ENCODE measurements at places on chromosomes 2 and 18.

- DNase-seq, result no peak
- no peaks in the 10 kb centered on the region for H3K4me1 ChIP-seq
- no peaks in the 10 kb centered on the region for H3K27me3 ChIP-seq
These were observed 98.4 kb downstream of the SCG2 start for GRCh38 chr2:223503746-223504145.

DNA sequence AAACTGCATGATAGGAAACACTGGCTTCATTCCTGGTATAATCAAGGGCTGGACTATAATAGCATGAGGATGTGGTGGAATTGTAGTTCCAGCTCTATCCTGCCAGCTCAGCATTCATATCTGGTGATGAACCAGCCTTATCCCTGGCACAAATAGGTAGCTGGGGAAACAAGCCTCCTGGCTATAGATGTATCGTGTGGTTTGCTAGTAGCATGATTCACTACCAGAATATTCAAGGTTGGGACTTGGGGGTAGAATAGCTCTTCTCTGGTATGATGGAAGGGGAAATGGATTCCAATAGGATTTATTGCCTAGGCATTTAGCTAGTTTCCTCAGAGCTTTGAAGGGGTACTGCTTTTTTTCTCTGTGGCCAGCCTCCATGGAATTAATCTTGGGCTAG, 532.8 kb downstream of the FBXO15 start:
- peaks cover 20% of the 10 kb centered on the region for H3K4me1 ChIP-seq
- no peaks in the 10 kb centered on the region for H3K36me3 ChIP-seq

- H3K36me3 ChIP-seq, result no peaks in the 10 kb centered on the region
- no peak overlapping the region for H3K27ac ChIP-seq
- no peaks in the 10 kb centered on the region for H3K27me3 ChIP-seq
These were observed 75.1 kb upstream of the PARD3B start for GRCh38 chr2:204470178-204470620.

GRCh38 chr2:141399270-141399669, 731.5 kb downstream of the LRP1B start:
- no peak for DNase-seq
- H3K4me3 ChIP-seq, result no peak overlapping the region
- H3K36me3 ChIP-seq, result no peaks in the 10 kb centered on the region
- H3K27me3 ChIP-seq, result no peaks in the 10 kb centered on the region

- no peaks in the 10 kb centered on the region for H3K4me1 ChIP-seq
- no peak overlapping the region for H3K27ac ChIP-seq
- no peak for DNase-seq
These were observed 215.9 kb downstream of the RNF152 start for GRCh38 chr18:61676773-61677434.

DNA sequence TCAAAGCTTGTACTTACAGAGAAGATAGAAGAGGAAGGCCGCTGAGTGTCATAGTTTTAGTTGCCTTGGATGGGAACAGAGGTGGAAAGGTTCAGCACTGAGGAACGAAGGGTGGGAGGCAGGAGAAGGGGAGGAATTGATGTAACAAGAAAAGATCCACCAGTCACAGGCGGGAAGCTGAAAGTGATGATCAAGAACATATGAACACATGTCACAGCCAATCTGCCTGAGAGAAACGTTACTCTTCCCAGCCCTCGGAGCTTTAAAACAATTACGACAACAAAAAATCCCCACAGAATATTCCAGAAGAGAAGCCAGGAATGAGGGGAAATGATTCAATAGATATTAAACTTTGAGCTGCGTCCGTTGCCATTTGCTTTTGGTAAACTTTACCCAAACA, 87.1 kb downstream of the TSHZ1 start:
- H3K4me3 ChIP-seq, result no peak overlapping the region
- H3K4me1 ChIP-seq, result no peaks in the 10 kb centered on the region
- H3K27me3 ChIP-seq, result peaks cover 9% of the 10 kb centered on the region
- no peak for DNase-seq

DNA sequence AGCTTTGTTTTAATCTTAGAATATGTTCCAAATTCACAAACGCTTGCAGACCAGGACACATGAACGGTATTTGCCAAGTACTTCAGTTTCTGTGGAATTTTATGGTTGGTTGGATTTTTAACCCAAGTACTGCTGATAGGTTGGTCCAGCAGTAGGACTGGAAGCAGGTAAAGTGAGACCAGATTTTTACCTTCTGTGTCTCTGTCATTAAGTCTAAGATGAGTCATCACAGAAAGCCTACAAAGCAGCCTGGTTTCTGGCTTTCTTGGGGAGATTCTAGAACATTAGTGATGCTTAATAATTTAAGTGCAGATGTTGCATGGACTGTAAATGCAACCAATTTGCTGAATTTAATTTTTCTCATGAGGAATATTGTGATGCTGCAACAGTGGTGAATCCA, 100.5 kb downstream of the SCG2 start:
- H3K36me3 ChIP-seq, result no peaks in the 10 kb centered on the region
- DNase-seq, result no peak
- H3K4me3 ChIP-seq, result no peak overlapping the region
- H3K4me1 ChIP-seq, result no peaks in the 10 kb centered on the region

DNA sequence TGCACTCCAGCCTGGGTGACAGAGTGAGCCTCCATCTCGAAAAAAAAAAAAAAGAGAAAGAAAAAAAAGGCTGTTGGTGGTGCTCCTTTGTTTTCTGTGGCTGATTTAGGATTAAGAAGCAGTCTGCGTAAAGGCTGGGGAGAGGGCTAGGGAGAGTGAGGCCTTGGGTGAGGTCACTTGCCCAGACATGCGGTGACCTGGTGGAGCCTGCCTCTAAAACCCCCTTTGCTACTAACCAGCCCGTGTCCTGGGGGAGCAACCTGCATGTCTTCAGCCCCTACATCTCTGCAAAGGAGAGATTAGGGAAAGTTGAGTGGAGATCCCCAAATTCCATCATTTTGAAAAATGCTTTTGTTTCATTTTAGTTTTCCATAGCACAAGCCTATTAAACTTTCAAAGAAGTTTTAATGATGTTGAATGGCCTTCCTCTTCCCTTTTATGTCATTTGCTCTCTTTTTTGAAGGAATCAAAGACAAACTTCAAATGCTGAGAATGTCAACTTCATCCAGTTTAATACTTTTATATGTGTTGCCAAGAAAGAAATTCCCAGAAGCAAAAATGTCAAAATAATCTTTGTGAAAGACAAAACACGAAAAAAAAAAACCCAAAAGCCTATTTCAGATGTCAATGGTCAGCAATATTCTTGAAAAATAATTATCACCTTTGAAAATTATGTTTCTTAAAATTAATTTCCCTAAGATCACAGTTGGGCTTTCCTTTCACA, 38.9 kb upstream of the RALBP1 start:
- H3K27me3 ChIP-seq, result no peaks in the 10 kb centered on the region
- H3K4me3 ChIP-seq, result no peak overlapping the region
- no peaks in the 10 kb centered on the region for H3K36me3 ChIP-seq
- no peak for DNase-seq
- no peak overlapping the region for H3K27ac ChIP-seq
- H3K4me1 ChIP-seq, result no peaks in the 10 kb centered on the region

DNA sequence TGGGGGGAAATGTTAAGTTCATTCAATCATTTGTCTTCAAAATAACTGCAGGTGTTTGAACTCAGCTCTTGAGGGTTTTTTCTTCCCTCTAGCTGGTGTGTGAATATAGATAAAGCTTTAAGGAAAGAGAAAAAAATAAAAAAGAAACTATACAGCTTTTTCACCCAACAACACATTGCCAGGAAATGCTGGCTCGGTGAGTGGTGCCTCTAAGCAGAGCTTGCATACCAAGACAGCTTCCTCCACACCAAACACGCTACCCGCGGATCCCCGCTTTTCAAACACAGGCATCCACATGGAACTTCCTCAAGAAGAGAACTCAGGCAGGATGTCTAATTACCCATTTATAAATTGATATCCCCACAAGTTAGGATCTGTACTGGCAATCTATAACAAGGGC, 69.8 kb upstream of the TANK start:
- H3K4me3 ChIP-seq, result no peak overlapping the region
- DNase-seq, result no peak
- no peak overlapping the region for H3K27ac ChIP-seq
- no peaks in the 10 kb centered on the region for H3K4me1 ChIP-seq
- H3K36me3 ChIP-seq, result no peaks in the 10 kb centered on the region
- H3K27me3 ChIP-seq, result no peaks in the 10 kb centered on the region

DNA sequence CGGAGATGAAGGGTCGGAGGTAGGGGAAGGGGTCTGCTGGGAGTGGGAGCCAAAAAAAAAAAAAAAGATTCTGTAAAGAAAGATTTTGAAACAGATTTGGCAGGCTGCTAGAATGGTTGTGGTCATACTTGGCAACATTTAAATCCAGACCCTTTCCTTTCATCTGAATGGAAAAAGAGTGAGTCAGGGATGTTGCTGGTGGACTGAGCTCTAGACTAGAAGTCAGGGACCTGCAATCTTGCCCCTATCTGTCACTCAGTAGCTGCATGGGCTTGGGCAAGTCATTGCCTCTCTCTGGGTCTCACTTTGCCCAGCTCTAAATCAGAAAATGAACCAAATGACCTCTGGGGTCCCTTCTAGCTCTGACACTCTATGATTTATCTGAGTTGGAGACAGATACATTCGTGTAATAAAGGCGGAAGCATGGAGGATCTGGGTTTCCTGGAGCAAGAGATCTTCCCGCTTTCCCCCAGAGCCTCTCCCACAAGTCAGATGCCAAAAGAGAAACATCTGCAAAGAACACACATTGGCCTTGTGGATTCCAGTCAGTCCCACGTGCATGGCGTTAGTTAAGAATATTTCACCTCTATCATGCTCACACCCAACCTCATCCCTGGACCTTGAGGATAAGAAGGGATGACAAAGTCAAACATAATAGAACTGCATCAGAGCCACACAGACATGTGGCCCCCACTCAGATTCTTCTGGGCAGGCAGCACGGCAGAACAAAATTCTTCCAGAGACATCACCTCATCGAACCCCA, 58.5 kb downstream of the ADD2 start:
- H3K4me1 ChIP-seq, result no peaks in the 10 kb centered on the region
- no peak overlapping the region for H3K4me3 ChIP-seq
- peaks cover 9% of the 10 kb centered on the region for H3K27me3 ChIP-seq
- no peaks in the 10 kb centered on the region for H3K36me3 ChIP-seq

DNA sequence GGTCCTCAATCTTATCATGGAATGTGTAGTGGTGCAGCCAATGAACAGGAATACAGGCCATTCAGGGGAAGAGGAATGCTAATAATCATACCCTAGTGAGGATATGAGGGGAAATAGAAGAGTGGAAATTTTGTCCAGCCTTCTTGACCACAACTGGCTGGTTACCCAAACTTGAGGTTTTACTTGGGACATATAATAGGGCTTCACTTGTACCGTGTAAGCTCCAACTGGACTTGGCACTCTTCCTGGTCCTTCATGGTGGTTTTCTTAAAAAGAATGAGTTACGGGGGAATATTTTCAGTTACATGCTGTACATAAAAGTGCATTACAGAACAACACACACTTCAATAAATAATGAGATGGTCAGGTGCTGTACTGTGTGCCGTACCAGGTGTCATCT, 234.9 kb upstream of the RASGRP3 start:
- DNase-seq, result no peak
- no peak overlapping the region for H3K27ac ChIP-seq
- no peaks in the 10 kb centered on the region for H3K27me3 ChIP-seq
- no peak overlapping the region for H3K4me3 ChIP-seq
- no peaks in the 10 kb centered on the region for H3K36me3 ChIP-seq
- H3K4me1 ChIP-seq, result no peaks in the 10 kb centered on the region

GRCh38 chr18:8988260-8988871, 114.1 kb upstream of the NDUFV2 start:
- DNase-seq, result peak; percentile 43
- H3K27me3 ChIP-seq, result no peaks in the 10 kb centered on the region
- H3K4me1 ChIP-seq, result no peaks in the 10 kb centered on the region
- no peak overlapping the region for H3K4me3 ChIP-seq
- H3K36me3 ChIP-seq, result no peaks in the 10 kb centered on the region

GRCh38 chr18:7755753-7756475, 188.8 kb downstream of the PTPRM start:
- H3K4me3 ChIP-seq, result no peak overlapping the region
- no peaks in the 10 kb centered on the region for H3K36me3 ChIP-seq
- no peaks in the 10 kb centered on the region for H3K27me3 ChIP-seq
- H3K4me1 ChIP-seq, result peaks cover 7% of the 10 kb centered on the region

- peaks cover 22% of the 10 kb centered on the region for H3K4me1 ChIP-seq
- no peaks in the 10 kb centered on the region for H3K27me3 ChIP-seq
- no peak overlapping the region for H3K4me3 ChIP-seq
- H3K27ac ChIP-seq, result no peak overlapping the region
These were observed 3.2 kb downstream of the RALBP1 start for GRCh38 chr18:9478545-9478944.

- H3K27ac ChIP-seq, result no peak overlapping the region
- no peak overlapping the region for H3K4me3 ChIP-seq
- H3K27me3 ChIP-seq, result no peaks in the 10 kb centered on the region
- DNase-seq, result no peak
- no peaks in the 10 kb centered on the region for H3K36me3 ChIP-seq
These were observed 51.3 kb upstream of the RND3 start for GRCh38 chr2:150538651-150539201.

- DNase-seq, result no peak
- H3K4me1 ChIP-seq, result peaks cover 7% of the 10 kb centered on the region
- H3K27ac ChIP-seq, result no peak overlapping the region
These were observed 152.0 kb upstream of the XPO1 start for GRCh38 chr2:61690078-61690596.

DNA sequence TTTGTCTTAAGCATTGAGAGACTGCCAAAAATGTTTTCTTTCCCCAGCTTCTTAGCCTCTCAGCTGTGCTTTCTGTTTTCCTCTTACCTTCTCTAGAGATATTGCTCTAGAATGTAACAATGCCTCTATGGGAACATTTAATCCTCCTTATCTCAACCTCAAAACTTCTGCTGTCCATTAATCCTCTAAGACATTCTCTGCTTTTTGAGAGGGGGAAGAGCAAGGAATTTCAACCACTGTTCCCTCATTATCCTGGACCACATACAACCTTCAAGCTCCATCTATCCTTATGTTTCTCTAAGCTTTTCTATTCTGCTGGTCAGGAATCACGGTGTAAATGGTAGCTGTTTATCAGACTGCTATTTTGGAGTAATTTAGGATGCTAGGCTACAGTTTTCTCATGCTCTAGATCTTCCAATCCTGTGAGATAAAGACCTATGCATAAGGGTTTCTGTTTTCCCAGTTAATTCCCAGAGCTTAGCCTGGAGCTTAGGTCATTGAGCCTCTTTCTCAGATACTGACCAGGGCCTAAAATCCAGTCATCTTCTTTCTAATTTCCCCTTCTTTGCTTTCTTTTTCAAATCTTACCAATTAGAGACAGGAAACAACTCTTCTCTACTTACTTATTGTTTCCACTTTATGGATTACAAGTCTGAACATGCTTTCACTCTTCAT, 282.0 kb downstream of the CALCRL start:
- DNase-seq, result no peak
- H3K4me3 ChIP-seq, result no peak overlapping the region
- H3K36me3 ChIP-seq, result no peaks in the 10 kb centered on the region
- H3K27ac ChIP-seq, result no peak overlapping the region

DNA sequence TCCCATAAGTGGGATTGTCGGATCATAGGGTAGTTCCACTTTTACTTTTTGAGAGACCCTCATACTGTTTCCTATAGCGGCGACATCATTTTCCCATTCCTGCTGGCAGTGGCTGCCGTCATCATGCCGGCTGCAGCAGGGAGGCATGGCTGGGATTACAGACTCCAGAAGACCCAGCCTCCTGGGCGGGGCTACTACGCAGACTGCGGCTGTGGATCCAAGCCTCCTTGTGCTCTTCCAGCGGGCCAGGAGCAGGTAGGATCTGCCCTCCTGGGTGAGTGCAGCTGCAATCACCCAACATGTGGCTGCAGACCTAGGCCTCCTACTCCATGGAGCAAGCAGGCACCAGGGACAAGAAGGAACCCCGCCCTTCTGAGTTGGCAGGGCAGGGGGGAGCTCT, 359.2 kb downstream of the GALR1 start:
- no peaks in the 10 kb centered on the region for H3K4me1 ChIP-seq
- no peaks in the 10 kb centered on the region for H3K36me3 ChIP-seq
- no peak overlapping the region for H3K4me3 ChIP-seq
- DNase-seq, result no peak
- H3K27ac ChIP-seq, result no peak overlapping the region
